ENCODE measurements at places on chromosomes 12 and 14.

GRCh38 chr12:4145990-4146859, 127.3 kb upstream of the CCND2 start:
- no peak for DNase-seq

DNA sequence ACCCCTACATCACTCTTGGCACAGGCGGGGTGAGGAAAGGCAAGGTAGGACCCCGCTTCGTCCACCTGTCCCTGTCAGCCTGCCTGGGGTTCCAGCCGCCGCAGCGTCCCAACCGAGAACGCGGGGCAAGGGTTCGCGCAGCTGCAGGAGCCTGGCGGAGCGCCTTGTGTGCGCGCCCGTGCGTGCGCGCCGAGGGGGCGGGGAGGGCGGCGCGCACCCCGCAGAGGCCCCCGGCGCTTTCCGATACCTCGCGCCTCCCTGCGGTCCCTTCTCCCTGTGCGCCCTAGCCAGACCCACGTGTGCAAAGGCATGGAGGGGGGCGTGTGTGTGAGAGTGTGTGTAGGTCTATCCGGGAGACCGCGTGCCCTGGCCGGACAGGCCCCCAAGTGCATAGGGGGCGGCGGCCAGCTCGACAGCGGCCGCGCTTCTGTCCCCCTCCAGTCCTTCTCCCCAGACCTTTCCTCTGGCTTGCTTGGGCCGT, 122.4 kb downstream of the TSPAN9 start:
- DNase-seq, result no peak

DNA sequence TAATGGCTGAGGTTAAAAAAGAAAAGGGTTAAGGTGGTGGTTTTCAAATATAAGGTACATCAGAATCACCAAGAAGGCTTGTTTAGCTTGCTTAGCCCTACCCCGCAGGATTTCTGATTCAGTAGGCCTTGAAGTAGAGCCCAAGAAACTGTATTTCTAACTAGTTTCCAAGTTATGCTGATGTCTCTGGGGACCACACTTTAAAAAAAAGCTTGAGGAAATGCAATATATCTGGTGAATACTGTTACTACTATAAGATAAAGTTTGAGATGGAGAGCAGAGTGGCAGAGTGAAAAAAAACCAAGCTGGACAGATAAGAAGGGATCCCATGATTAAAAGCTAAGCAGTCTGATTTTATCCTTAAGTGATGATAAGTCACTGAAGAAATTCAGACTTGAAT, 18.3 kb upstream of the GXYLT1 start:
- DNase-seq, result no peak

- peak; percentile 70 for DNase-seq
Observed at GRCh38 chr14:34713681-34714319, 593 bp downstream of the CFL2 start.

DNA sequence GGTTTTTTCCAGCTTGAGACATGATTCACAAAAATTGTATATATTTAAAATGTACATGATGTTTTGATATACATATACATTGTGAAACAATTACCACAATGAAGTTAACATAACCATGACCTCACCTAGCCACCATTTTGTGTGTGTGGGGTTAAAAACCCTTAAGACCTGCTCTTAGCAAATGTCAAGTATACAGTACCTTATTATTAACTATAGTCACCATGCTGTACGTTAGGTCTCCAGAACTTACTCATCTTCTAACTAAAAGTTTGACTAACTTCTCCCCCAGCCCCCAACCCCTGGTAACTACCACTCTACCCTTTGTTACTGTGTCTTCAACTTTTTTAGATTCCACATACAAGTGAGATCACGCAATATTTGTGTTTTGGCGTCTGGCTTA, 52.6 kb downstream of the EIF2S3B start:
- DNase-seq, result no peak

GRCh38 chr12:129440278-129440677, 463.5 kb downstream of the TMEM132D start:
- no peak for DNase-seq

DNA sequence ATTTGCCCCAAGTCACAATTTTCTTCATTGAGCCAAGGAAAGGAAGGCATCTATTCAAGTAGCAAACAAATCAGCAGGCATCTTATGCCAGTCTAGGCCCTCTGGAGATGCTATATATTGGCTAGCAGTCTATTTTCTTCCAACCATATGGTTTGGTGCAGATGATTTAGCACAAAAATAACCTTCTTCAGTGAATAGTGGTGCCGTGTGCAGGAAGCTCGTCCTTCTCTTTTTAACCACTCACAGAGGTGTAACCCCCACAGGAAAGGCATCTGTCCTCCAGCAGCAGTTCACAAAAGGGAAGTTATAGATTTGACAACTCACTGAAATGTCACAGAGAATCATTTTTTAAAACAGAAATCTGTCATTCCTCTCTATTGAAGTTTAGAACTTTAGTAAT, 445.7 kb upstream of the SYT1 start:
- DNase-seq, result peak; percentile 4

DNA sequence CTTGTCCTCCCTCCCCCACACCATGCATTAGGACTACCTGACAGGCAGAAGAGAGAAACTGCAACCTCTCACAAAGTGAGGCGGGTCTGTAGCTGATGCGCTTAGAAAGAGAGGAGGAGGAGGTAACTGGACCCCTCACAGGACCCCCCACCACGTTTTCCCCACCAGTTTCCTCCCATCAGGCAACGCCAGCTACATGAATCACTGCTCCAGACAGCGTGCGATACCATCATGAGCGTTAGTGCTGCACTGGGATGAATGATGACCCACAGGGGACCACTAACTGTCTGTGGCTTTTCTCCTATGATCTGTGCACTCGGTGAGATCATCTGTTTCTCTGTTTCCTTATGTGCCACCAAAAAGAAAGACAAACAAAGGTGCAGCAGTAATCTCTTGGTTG, 77.7 kb downstream of the KCNK10 start:
- DNase-seq, result no peak

DNA sequence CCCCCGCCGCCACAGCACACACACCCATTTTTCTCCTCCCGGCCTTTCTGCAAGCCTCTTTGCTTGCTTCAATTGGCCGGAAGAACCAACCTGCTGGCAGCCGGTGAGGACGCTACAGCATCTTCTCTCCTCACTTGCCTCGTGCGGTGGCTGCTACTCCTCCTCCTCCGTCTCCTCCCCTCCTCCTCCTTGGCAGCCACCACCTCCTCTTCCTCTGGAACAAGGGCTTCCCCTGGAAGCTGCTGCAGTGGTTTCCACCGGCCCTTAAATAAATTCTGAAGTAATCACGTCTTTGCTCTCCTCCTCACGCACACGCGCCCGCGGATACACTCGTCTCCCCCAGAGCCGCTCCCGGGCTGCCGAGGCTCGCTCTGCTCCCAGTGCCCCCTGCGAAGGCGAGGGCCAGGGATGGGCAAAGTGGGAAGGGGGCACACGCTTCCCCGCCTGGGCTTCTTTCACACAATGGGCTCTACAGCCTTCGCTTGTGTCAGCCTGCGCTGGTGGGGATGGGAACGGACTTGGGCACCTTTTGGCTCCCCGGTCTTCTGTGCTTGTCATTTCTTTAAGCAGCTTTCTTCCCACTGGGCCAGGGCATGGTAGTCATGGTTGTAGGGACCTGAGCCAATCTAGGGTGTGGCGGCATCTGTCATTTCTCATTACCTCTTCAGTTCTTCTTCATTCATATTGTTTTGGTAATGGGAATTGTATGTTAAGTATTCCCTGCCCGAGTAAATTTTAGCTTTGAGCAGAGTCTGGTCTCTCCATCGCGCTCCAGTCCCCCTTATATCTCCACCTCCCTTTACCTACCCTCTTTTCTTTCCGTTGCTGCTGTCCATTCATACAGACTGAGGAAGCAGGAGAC, at the start of gene PPFIA2:
PPFIA2 (minus strand) TSS at position 161 of the 862 bp plus-strand sequence.
- no peak for DNase-seq
